ENCODE measurements at places on chromosomes 11 and 22.

DNA sequence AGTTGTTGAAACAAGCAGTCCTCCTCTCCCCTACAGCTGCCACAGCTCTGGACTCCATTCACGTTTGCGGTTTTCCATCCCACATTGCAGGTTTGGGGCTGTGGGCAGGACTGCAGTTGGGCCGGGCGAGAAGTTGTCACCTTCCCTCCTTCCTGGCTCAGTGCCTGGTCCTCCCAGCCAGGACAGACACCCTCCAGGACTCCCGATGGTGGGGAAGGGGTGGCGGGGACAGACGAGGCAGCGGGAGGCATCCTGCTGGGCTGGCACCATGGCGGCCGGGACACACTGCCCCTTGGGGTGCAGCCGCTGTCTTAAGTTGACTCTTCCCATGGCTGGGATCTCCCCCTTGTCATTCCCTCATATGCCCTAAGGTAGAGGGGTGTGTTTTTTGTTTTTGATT lies 615.2 kb downstream of the BRD1 start:
- no peak for DNase-seq

DNA sequence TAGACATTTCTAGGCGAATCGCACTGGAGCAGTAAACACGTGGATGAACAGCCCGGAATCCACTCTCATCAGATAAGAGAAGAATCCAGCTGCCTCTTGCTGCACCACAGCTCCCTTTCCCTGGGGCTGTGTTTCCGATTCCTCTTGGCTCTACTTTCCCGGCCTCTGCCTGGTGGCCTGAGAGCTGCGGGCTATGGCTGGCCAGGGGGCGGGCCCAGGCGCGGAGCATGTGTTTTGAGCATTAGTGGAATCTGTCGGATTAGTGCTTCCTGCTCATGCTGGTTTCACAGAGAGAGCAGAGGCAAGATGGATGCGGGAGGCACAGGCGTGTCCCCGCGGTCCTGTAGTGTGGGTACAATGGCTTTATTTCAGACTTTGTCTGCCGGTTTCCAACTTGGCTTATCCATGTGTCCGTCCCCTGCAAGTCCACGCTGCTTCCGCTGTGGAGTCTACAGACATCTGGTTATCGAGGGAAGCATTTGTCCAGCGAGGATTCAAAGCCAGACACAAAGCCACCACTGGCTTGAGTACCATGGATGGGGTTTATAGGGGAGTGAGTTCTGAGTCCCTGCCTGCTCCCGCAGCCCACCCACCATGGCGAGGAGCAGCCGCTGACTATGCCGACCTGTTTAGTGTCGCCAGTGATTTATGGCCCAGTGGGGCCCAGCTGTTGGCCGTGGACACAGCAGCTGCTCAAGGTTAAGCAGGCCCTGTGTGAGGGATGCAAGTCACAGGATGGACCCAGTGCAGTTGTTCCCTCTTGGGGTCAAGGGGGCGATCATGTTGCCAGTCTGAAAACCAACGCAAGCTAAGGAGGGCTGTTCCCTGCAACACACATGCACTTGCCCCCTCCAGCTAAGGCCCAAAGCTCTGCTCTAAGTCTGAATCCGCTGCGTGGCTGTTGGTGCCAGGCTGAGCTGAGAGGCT lies 43.3 kb upstream of the EP300 start:
- DNase-seq, result no peak

GRCh38 chr22:44212936-44213335 lies 32.2 kb downstream of the PARVG start:
- DNase-seq, result no peak

DNA sequence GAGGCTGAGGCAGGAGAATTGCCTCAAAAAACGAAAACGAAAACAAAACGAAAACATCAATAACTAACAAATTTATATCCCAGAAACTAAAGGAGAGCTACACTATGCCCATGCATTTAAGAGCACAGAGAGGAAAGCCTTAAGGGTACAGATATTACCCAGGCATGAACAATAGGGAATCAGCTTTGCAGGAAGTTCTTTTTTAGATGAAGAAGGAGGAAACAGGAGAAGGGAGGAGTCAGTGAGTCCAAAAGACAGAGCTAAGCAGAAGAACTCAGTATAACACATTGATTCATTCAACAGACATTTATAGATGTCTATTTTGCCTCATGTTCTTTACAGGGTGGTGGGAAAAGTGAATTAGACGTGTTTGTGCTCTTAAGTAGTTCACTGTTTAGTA lies 8.3 kb downstream of the MRPL17 start:
- no peak for DNase-seq

DNA sequence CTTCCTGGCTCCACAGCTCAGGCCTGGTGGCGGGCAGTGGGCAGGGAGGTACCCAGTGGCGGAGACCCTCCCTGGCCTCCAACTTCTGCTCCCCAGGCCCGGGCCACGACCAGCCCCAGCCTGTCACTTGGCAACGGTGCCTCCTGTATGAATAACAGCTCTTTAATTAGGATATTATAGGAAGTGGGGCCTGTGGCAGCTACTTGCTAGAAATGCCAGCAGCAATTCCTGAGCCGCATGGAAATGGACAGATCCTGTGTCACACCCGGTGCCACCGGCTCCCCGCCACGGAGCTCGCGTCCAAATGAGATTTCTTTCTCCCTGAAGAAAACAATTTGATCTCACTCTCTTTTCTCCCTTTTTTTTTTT lies 104.5 kb downstream of the CHST1 start:
- DNase-seq, result no peak

DNA sequence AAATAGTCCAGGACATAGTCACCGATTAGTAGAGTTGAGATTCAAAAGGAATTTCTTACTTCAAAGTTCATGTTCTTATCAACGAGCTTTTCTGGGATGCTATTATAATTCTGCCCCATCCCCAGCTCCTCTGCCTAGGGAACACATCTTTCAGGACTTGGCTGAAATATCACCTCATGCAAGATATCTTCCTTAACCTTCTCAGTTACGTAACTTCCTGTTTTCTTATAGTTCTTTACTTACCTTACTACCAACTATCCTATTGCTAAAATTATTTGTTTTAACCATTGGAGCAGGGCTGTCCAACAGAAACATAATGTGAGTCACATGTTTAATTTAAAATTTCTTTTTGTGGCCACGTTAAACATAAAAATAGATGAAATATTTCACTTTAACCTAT lies 2.3 kb downstream of the NARS2 start:
- DNase-seq, result no peak

DNA sequence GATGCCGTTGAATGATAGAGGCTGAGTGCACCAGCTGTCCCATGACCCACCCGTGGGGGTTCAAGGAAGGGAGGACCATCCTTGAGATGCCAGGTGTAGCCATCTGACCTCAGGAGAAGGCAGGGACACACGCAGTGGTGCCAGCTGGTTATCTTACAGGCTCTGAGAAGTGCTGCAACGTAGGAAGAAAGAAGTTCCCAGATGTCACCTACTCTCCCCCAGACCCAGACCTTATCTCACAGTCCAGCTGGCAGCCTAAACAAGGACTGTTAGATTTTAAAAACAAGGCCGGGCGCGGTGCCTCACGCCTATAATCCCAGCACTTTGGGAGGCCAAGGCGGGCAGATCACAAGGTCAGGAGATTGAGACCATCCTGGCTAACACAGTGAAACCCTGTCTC lies 1307.6 kb downstream of the TBC1D22A start:
- DNase-seq, result no peak

GRCh38 chr22:28443526-28443876 lies 236.1 kb downstream of the TTC28 start:
- no peak for DNase-seq

DNA sequence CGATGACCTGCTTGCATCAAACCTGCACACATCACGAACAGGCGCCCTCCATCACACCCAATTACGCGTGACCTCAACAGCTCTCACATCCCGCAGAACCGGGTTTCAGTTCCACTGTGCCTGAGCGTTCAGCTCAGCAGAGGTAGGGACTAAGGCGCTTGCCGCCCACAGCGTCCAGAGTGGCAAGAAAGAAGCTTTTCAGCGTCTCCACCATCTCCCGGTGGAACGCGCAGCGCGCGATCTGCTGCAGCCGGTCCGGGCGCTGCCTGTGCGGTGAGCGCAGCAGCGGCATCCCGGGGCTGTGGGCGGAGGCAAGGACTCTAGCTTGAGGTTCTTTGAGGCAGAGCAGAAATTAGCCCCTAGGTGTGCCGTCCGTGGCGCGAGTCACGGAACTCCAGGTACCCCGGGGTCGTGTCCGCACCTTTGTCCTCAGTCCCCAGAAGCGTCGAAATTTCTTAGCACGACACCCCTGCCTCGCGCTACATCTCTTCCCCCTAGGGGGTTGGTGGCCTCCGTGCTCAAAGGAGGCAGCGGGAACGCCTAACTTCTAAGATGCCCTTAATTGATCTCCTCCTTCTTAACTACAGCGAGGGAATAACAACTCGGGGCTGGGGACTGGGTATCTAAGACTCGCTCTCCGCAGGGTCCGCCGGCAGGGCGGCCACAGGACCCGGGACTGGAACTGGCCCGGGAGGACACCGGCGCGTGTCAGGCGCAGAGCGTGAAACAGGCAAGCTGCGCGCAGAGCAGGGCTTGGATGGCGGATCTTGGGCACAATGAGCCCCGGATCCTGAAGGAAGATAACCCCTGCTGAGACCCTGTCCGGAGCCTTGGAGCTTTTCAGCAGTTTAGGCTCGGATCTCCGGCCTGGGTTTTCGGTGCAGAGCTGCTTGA lies 1.7 kb upstream of the CALCA start:
- no peak for DNase-seq

GRCh38 chr11:34631737-34632104 lies 10.8 kb downstream of the EHF start:
- no peak for DNase-seq

GRCh38 chr11:86551288-86552092 lies 120.9 kb downstream of the ME3 start:
- no peak for DNase-seq

DNA sequence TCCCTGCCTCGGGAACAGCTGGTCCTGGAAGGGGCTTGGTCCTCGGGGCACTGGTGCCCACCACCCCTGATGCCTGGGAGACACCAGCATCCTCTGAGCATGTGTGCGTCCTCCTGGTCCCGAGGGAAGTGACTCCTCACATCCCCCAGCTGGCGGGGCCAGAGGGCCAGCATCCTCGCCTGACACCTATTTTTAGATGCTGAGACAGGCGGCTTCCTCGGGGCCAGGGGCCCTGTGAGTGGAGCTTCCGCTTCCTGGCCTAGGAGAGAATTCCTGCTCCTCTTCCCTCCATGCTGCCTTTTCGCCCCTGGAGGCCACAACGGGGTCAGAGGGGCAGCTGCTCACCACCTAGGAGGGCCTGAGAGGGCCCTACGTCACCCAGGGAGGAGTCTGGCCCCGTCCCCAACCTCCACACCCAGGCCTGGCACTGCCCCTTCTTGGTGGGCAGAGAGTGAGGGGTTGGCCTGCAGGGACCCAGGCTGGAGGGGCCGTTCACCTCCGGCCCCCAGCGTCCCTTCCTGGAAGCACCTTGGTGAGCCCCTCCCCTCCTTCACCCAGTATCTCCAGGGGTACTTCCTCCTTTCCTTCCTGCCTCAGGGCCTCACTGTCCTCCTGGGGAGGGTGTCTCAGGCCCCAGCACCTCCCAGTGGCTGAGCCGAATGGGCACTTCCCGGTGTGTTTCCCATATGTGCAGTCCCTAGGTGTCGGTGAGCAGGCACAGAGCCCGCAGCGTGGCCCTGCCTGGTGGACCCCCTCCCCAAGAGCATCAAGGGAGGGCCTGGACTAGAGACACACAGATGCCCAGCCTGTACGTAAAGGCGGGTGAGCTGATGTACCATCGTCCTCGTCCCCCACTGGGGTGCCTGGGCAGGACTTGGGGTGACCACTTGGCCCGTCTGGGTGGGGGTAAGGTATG lies 6.1 kb downstream of the CD81 start:
- DNase-seq, result no peak

DNA sequence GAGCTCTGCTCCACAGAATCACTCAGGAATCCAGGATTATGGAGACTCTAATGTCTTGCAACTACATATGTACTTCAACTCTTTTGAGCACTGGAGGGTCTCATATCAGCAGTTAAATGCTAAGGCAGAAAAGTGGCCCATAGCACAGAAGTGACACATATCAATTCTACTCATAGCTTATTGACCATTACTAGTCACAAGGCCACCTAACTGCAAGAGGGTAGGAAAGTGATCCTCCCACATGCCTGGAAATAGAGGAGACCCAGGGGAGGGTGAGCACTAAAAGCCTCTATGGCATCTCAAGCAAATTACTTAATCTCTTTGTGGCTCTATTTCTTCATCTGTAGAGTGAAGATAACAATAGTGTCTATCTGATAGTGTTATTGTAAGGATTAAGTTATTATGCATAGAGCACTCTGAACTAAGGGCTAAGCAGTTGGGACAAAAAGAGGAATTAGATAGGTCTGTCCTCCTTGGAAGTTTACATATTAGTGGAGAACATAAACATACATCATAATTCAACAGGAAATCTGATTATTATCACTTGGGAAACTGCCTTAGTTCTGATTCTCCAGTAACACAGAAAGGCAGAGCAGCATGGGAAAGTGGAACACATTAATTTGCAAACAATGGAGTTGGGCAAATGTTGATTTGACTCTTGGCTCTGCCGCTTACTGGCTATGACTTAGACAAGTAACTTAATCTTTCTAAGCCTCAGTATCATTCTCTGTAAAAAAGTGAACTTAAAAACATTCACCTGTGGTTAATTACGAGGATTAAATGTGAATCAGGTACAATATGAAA lies 25.1 kb upstream of the USP47 start:
- DNase-seq, result no peak

- no peak for DNase-seq
Observed at GRCh38 chr11:12473381-12473780, 96.0 kb downstream of the PARVA start.

GRCh38 chr11:2517016-2517385 lies 72.2 kb downstream of the KCNQ1 start:
- DNase-seq, result no peak

DNA sequence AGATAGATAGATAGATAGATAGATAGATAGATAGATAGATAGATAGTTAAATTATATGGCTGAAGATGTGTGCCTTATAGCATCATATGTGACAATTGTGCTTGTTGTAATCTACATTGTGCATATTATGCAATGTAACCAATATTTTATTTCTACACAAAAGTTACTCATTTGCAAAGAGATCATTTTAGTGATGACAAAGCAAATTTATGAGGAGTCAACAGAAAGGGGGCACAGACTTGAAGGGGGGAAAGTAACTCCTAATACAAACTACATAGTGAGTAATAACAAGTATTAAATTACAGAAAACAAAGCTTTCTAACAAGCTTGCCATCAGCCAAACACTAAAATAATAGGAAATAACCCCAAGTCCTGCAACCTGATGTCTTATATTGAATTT lies 106.8 kb downstream of the MUC15 start:
- no peak for DNase-seq

Data from HCT116 (cell line).